Activated naive CD4-positive, alpha-beta T cell treated with Interleukin-2 at 50 U/mL for 16 hours (primary cell): ENCODE measurements at places on chromosomes 6 and 20.

DNA sequence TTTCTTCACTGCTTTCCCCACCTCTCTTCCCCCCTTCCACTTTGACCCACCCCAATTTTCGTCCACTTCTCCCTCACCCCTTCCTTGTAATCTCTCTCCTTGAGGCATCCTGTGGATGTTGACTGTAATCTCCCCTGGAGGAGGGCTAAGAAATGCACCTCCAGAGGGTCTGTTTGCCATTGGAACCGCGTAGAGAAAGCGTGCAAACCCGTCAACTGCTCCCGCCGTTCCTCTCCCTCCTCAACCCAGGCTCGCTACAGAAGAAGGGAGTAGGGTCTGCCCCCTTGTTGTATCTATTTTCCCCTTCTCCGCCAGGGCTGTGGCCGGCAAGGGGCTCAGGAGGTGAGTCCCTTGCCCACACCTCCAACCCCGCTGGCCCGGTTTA lies 502 bp upstream of the HTR1E start:
- DNase-seq = no peak

- no peak for DNase-seq
Measured at GRCh38 chr6:96794980-96795379, 42.3 kb downstream of the GPR63 start.

DNA sequence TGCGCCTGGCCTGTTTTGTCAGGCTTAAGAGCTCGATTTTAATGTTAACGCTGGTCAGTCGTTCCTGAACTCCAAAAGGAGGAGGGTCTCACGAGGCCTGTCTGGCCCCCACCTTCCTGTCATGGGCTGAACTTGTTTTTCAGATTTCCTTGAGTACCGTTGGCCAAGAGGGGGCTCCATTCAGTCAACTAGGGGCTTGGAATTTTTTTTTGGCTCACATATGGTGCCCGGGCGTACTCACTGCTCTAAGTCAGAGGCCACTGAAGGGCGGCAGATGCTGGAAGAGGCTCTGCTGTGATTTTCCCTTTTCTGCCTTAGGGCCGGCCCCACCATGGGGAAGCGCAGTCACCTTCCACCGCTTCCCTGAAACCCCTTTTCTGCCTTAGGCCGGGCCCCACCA lies 6.9 kb upstream of the BIRC7 start:
- DNase-seq = no peak

DNA sequence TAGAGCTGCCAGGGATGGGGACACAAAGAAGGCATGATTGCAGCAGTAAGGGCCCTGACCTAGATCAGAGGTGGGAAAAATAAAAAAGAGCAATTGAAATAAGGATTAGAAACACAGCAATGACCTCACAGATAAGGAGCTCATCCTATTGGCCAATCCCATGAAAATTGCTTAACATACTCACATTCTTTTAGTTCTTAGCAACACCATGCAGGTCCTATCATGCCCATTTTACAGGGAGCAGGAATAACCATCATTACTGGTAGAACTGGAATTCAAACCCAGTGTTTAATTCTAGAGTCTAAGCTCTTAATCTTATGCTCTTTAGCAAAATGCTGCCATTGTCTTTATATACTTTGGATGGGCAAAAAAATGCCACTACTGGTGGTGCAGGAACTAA lies 267.7 kb downstream of the RNF144B start:
- DNase-seq = no peak

- no peak for DNase-seq
Measured at GRCh38 chr6:100479179-100480035, 14.7 kb upstream of the SIM1 start.

- no peak for DNase-seq
Measured at GRCh38 chr20:49460916-49461315, 21.6 kb downstream of the KCNB1 start.

- no peak for DNase-seq
Measured at GRCh38 chr6:26183237-26183580, 96.0 kb downstream of the HFE start.

DNA sequence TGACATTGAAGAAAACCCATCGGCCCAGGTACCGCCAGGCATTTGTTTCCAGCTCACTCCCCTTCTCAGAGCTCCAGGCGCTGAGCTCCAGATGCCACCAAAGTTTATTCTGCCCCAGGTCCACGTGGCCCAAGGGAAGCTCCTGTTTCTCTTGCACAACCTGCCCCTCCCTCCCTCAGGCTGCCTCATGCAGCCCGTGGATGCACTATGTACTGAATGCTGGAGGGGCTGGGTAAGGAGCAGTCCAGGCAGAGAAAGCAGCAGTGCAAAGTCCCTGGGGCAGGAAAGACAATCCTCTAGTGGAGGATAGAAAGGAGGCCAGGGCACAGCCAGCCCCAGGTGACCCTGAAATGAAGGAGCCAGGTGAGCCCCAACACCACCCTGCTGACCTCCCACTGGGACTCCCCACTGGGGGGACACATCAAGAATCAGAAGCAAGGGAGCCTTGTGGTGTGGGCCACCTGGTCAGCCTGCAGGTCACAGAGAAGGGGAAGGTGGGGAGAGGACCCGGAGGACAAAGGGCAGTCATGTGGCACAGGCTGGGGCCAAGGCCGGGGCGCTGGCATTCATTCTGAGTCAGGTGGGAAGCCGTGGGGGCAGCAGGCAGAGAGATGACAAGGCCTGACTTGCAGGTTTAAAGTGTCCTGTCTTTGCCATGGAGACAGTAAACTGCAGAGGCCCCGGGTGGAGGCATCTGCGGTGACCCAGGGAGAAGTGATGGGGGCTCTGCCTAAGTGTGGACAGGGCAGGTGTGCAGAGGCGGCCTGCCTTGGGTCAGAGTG lies 230.1 kb downstream of the PREX1 start:
- no peak for DNase-seq

- DNase-seq = no peak
Measured at GRCh38 chr6:82353848-82354247, 9.8 kb upstream of the TPBG start.

- DNase-seq = no peak
Measured at GRCh38 chr6:159395609-159396008, 226.4 kb downstream of the FNDC1 start.

GRCh38 chr20:43938932-43939761 lies 24.5 kb downstream of the TOX2 start:
- DNase-seq = no peak

DNA sequence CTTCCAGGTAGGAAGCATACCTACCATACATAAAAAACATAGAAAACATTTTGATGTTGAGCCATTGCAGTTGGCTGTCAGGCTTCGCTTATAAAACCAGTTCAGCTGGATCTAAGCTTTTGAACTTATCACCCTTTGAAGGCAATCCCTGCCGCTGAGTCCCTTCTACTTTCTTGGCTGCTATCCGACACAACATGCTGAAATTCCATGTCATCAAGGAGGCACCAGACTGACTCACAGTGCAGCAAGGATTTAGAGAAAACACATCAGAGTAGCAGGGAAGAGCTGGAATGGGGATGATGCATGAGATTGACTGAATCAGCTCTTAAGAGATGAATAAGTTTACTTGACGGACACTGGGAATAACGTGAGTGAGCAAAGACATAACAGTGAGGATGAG lies 135.0 kb upstream of the MAN1A1 start:
- DNase-seq = no peak
